ENCODE measurements at places on chromosomes 2 and 18.

DNA sequence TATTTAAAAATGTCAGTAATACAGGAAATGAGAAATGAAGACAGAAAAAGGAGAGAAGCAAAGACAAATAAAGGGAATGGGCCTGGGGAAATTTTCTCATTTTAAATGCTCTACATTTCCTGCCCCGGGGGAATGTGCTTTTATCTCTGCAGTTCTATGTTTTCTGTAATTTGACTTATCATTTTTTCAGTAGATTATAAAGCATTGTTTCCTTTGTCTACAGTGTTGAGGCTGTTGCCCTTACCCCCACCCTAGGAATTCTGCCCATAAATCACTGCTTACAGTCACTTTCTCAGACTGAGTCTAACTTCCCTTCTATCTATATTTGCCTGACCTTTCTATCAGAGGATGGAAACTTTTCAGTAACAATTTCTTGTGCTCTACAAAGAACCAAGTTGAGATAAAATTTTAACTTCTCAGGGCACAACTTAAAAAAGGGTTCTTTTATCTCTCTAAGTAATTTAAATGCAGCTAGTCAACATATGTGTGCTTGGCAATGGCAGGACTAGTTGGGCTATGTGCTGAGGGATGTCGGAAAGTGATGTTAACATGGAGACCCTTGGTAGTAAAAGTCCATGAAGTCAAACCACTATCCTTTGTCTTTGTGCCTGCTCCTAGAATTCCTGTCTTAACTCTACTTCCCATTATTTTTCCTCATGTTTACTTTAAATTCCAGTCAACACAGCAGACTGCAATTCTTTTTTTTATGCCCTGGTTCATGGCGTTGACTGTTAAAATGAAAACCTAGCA is 146.5 kb upstream of the MMADHC start:
- no peak for DNase-seq

DNA sequence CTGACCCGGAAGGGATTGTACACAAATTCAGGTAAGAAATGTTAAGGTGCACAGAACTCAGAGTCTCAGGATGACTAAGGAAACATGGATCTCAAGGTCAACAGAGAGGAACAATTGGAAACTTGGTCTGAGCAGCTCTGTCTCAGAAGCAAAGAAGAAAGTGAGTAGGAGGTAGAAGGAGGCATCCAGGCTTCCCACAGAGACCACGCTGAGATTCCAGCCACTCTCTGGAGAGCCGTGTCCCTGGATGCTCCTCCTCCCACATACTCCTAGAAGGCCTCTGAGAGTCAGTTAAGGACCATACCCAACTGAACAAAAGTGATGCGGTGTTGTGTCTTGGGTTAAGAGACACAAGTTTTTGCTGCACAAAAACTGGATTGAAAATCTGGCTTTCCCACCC is 8.6 kb upstream of the PLB1 start:
- no peak for DNase-seq

GRCh38 chr2:71545572-71546274 is 92.4 kb downstream of the DYSF start:
- no peak for DNase-seq

- no peak for DNase-seq
These were observed 825.2 kb downstream of the METTL4 start for GRCh38 chr18:1746131-1746530.

- no peak for DNase-seq
These were observed 23.9 kb downstream of the CALCRL start for GRCh38 chr2:187424146-187424545.

GRCh38 chr2:667332-667999 is 9.7 kb downstream of the TMEM18 start:
- DNase-seq, result no peak

DNA sequence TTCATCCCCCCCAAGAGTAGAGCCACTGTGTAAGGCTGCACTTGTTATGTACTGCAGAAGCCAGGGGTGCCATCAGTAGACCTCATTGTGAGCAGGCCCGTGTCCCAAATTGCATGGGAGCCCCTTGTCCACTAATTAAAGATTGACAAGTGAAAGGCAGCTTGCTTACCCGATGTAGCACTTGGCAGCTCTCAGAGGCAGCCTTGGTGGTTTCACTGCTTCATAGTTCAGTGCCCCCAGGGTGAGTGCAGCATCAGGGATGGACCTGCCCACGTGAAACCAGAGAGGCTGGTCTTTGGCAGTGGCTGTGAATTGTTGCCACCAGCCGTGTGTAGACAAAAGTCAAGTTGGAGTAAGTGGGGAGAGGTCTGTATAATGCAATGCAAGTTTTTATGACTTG is 13.3 kb downstream of the TUBB6 start:
- DNase-seq, result no peak

- no peak for DNase-seq
These were observed 34.9 kb upstream of the ADNP2 start for GRCh38 chr18:80074183-80074582.

DNA sequence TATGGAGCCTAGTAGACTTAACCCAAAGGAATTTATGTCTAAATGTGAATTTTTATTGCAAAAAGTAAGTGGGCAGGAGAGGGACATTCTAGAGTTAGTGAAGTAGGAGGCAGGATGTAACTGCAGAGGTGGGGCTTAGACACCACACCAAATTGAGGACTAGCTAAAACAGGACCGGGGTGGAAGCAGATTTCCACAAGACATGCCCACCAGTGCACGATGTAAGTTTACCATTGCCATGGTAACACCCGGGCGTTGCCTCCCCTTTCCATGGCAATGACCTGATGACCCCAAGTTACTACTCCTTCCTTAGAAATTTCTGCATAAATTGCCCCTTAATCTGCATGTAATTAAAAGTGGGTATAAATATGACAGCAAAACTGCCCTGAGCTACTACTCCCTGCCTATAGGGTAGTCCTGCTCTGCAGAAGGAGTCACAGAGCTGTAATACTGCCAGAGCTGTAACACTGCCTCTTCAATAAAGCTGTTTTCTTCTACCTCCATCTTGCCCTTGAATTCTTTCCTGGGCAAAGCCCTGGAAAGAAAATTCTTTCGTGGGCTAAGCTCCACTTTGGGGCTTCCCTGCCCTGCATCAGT is 509.7 kb downstream of the ERBB4 start:
- no peak for DNase-seq

GRCh38 chr2:68390114-68390513 is 25.0 kb downstream of the PLEK start:
- DNase-seq, result no peak

DNA sequence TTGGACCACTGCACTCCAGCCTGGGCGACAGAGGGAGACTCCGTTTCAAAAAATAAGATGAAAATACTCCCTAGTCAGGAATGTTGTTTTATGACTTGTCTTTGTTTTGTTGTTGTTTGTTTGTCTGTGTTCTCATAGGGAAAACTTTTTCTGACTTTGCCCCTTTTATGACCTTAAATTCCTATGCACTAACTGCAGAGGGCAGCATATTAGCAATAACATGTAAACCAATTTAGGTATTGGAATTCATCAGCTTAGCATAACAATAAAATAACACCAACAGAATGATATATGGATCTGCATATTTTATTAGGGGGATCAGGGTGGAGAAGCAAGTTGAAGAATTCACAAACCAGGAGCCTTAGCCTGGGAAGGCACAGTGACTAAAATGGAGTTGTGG is 631.5 kb downstream of the SUCLG1 start:
- DNase-seq, result no peak

DNA sequence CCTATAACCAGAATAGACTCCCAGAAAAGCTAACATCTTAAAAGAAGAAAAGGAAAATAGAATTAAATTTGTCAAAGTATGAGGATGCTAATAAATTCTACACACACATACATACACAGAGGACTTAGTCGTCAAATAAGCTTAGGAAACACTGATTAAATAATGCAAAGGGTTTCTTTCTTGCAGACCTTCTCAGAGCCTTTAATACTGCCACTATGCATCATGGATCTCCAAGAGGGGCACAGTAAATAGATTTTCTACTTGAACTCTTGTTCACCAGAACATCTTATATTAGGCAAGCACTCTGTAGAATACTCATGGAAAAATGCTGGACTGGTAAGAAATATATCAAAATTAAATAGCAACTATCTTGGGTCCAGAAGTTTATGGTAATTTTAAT is 69.4 kb downstream of the ANKRD44 start:
- DNase-seq, result no peak

DNA sequence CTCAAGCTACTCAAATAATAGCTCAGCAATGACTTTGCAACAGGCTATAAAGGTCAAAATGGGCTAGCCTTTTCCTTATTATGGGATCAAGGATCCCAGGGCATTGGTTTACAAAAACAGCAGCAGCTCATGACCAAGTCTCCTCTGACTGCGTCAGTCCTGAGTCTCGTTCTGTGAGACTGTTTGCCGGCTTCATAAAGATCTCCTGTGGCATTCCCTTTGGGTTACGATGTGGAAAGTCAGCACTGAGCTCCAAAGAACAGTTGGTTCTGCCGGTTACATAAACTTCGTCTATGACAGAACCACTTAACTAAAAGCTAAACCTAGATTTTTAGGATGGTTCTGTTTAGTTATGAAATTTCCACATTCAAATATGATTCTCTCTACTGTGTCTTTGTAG is 674.9 kb downstream of the ZEB2 start:
- no peak for DNase-seq

GRCh38 chr2:119156105-119156890 is 2.3 kb downstream of the C1QL2 start:
- DNase-seq, result no peak

DNA sequence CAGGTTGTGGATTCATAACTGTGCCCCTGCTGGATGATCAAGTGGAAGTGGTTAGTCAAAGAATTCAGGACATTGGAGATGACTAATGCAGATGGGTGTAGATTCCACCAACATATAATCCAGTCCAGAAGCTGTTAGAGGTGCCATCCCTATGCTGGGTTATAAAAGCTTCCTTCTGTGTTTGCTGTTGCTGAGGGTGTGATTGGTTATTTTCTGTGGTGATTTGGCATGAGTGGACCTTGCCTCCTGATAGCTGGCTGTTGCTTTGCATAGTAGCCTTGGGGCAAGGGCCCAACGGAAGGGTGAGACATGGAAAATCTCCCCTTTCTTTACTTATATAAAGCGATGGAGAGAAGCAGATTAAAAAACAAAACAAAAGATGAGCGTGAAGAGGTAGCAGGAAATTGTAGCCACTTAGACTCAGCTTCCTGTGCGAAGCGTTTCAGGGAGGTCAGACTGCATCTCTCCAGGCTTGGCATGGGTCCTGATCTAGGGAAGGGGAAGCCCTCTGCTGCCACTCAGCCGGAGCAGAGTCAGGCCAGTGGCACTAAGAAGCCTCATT is 190.4 kb downstream of the FMNL2 start:
- DNase-seq, result no peak

DNA sequence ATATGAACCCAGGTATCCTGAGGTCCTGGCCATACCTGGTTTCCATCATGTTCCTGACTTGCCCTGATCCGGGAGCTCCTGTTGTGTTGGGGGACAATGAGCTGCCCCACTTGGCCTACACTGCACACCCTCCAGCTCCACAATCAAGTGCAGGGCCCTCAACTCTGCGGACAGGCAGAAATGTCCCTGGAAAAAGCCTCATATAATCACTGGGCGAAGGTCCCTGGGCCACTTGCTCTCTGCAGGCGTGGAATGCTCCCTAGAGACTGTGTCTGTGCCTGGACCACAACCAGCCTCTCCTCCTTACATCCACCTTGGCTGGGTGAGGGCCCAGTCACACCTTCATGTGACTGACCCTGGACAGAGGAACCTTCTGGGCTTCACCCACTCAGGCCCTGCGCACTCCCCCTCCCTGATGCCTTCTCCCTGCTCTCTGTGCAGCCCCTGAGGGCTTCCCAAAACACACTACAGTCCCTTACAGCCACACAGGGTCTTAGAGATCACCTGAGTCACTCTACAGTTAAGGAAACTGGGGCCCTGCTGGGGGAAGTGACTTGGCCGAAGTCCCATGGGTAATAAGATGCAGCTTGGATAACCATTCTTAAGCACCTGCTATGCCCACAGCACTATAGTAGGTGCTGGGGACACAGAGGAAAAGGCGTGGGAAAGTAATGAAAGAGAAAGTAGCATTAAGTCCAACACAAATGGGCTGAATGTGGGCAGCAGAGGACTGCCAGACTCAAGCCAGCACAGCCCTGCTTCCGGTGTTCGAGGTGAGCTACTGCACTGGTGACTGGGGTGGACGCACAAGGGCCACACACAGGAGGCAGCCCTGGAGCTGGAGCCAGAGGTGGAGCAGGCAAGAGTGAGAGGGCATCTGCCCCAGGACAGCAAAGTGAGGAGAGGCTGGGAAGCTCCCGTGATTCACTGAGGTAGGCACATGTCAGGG is 9.8 kb downstream of the BOLA3 start:
- DNase-seq, result no peak

GRCh38 chr2:118936936-118937335 is 5.1 kb upstream of the MARCO start:
- DNase-seq, result no peak

DNA sequence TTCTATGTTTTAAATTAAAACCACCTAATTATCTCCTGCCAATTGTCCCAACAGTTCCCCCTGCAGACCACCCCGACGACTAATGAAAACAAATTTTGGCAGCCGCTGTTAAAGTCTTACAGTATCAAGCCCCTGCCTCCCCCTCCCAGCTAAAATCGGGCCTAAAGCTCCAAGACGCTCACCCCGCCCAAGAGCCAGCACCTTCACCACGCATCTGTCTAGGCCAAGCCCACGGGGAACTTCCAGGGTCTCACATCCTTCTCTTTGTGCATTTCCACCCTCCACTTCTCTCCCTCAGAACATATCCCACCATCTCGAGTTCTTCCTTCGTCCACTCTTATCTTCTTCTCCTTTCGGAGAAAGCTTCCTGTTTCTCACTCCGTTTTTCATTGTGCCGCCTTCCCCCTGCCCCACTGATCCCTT is 445 bp downstream of the PRPF40A start:
- peak; percentile 8 for DNase-seq

- DNase-seq, result no peak
These were observed 60.4 kb downstream of the DHRS9 start for GRCh38 chr2:169129703-169130243.

DNA sequence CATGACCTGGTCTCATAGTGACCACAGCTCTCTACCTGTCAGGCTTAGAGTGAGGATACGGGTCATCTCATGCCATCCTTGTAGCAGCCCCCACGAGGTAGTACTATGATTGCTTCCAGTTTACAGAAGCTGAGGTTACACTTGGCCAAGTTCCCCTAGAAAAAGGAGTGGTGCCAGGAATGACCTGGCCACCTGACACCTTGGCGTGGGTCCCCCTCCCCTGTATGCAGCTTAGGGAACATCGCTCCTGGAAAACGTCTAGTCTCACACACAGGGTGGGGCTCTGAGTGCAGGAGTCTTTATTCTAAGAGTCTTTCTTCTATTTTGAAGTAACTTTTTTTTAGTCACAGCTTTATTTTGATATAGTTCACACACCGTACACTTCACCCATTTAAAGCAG is 14.8 kb downstream of the NPPC start:
- DNase-seq, result no peak

GRCh38 chr2:143856978-143857377 is 662.9 kb downstream of the ZEB2 start:
- DNase-seq, result no peak

GRCh38 chr18:61595615-61596251 is 262.5 kb downstream of the CDH20 start:
- DNase-seq, result no peak

GRCh38 chr2:78928502-78928901 is 97.0 kb upstream of the REG3G start:
- no peak for DNase-seq

GRCh38 chr2:145374165-145374564 is 854.2 kb upstream of the ZEB2 start:
- no peak for DNase-seq

GRCh38 chr2:174901075-174901474 is 104.1 kb downstream of the CHN1 start:
- no peak for DNase-seq
